ENCODE measurements at places on chromosomes 5 and 9. TPM values are rescaled to one million over a fixed set of nuclear protein-coding genes. Genes with fewer than 3 reads are reported as not detected.
A peak's percentile ranks its signal among the peaks of the same experiment; 100 is the strongest.

DNA sequence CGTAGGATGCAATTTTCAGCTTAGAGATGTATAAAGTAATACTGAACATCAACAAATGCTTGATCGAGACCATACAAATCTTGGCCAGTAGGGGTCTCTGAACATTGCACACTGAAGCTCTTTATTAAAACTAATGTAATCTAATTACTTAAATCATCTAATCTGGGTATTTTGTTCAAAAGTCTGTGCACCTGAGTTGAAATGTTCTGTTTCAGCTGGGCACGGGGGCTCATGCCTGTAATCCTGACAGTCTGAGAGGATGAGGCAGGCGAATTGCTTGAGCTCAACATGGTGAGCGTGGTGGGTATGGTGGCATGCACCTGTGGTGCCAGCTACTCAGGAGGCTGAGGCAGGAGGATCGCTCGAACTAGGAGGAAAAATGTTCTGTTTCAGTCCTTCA lies 41.0 kb downstream of the ESM1 start:
- H3K4me1 ChIP-seq: peaks cover 17% of the 10 kb centered on the region
- peaks cover 9% of the 10 kb centered on the region for H3K27me3 ChIP-seq
- DNase-seq: peak; percentile 84
- peaks cover 11% of the 10 kb centered on the region for H3K36me3 ChIP-seq
- H3K4me3 ChIP-seq: no peak overlapping the region

DNA sequence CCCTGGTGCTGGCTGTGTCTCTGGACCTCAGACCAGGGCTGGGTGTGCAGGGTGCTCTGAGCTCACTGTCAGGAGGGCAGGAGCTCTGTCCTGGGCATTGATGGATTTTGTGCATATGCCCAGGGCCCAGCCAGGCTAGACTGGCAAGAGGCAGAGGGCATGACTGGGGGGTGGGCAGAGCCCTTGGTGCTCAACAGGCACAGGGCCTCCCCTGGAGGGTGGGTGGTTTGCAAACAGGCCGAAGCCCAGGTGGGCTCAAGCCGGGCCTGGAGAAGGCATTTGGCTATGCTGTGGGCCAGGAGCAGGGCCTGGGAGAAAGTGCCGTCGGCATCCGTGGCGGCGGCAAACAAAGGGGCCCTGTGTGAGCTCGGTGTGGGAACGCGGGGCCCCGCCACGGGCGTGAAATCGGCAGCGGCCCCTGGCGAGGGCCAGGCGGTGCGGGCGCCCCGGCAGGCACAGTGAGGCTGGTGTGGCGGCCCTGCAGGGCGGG lies 1.9 kb upstream of the NRARP start:
- H3K36me3 ChIP-seq: peaks cover 3% of the 10 kb centered on the region
- H3K4me3 ChIP-seq: peak overlapping the region; percentile 10

- no peak within 1 kb of the TSS for H3K27ac ChIP-seq
- H3K36me3 ChIP-seq: no peaks in the 10 kb centered on the region
- peaks cover 7% of the 10 kb centered on the region for H3K4me1 ChIP-seq
- H3K27me3 ChIP-seq: peaks cover 37% of the 10 kb centered on the region
- no peak for DNase-seq
Measured at GRCh38 chr5:150085950-150086715, at the start of gene CSF1R. CSF1R (minus strand) TSS chr5:150086554; CDS start chr5:150086427, 127 bp downstream.

Gene CDC37L1
- 11.3 TPM for total RNA-seq

DNA sequence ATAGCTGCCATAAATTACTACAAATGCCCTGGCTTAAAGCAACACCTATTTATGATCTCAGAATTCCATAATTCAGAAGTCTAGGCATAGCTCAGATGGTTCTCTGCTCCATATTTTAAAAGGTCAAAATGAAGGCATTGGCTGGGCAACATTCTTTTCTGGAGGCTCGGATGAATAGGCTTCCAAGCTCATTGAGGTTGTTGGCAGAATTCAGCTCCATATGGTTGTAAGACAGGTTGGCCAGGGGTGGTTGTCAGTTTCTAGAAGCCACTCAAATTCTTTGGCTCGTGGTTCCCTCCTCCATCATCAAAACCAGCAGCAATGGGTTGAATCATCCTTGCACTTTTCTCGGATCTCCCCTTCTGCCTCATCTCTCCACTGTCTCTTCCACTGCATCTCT lies 49.4 kb downstream of the TGFBR1 start:
- peaks cover 21% of the 10 kb centered on the region for H3K27me3 ChIP-seq
- H3K36me3 ChIP-seq: peaks cover 27% of the 10 kb centered on the region
- H3K4me3 ChIP-seq: no peak overlapping the region
- no peak overlapping the region for H3K27ac ChIP-seq

- H3K27ac ChIP-seq: no peak overlapping the region
- no peak overlapping the region for H3K4me3 ChIP-seq
- peaks cover 25% of the 10 kb centered on the region for H3K4me1 ChIP-seq
- H3K27me3 ChIP-seq: no peaks in the 10 kb centered on the region
- H3K36me3 ChIP-seq: no peaks in the 10 kb centered on the region
- no peak for DNase-seq
Measured at GRCh38 chr5:87190687-87191086, 77.0 kb upstream of the RASA1 start.

DNA sequence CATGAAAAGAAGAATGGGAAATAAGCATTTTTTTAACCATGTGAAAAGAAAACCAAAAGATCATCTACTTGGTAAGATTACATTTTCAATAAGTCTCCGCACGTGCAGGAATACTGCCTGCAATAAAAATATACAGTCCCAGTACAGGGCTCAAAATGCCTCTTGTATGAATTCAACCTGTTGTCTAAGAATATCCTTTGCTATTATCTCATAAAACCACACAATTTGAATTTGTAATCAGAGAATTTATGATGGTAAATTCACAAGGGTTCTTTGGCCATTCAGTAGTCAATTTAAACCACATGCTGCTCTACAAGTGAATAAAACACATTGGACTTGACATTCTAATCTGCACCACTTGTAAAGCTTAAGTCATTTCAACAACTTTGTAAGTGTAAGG lies 46.6 kb downstream of the ST8SIA4 start:
- no peaks in the 10 kb centered on the region for H3K27me3 ChIP-seq
- no peak for DNase-seq
- peak overlapping the region; percentile 52 for H3K4me3 ChIP-seq
- H3K27ac ChIP-seq: peak overlapping the region; percentile 80
- peaks cover 48% of the 10 kb centered on the region for H3K4me1 ChIP-seq

- no peak for DNase-seq
- H3K27me3 ChIP-seq: peaks cover 11% of the 10 kb centered on the region
- no peak overlapping the region for H3K27ac ChIP-seq
- peaks cover 4% of the 10 kb centered on the region for H3K4me1 ChIP-seq
Measured at GRCh38 chr5:130885691-130886090, 279.4 kb downstream of the HINT1 start.

DNA sequence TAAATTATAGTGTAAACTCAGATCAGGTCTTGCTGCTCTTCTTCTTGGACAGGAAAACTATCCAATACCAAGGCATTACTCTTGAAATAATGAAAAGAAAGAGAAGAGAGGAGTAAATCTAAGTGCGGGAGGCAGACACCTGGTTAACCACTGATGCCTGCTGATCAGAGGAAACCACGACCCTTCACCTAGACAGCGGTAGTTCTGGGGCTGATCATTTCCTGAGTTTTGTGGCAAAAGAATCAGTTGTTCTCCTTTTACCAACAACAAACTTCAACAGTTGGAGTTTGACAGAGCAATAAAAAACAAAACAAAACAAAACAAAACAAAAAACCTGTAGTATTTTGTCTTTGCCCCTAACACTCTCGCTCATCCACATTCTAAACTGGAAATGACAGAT lies 3.0 kb downstream of the RLN1 start:
- H3K4me1 ChIP-seq: peaks cover 19% of the 10 kb centered on the region
- DNase-seq: peak; percentile 80
- peak overlapping the region; percentile 65 for H3K27ac ChIP-seq

DNA sequence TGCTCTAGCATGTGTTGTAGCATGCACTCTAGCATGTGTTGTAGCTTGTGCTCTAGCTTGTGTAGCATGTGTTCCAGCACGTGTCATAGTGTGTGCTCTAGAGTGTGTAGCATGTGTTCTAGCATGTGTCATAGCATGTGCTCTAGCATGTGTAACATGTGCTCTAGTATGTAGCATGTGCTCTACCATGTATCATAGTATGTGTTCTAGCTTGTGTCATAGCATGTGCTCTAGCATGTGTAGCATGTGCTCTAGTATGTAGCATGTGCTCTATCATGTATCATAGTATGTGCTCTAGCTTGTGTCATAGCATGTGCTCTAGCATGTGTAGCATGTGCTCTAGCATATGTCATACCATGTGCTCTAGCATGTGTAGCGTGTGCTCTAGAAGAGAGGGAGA lies 255.3 kb downstream of the ICE1 start:
- H3K27me3 ChIP-seq: no peaks in the 10 kb centered on the region
- DNase-seq: no peak
- no peak overlapping the region for H3K27ac ChIP-seq
- H3K36me3 ChIP-seq: no peaks in the 10 kb centered on the region
- H3K4me3 ChIP-seq: no peak overlapping the region
- H3K4me1 ChIP-seq: no peaks in the 10 kb centered on the region

GRCh38 chr9:113996531-113997001 lies 81.5 kb downstream of the AMBP start:
- H3K27me3 ChIP-seq: peaks cover 5% of the 10 kb centered on the region
- H3K4me3 ChIP-seq: no peak overlapping the region
- DNase-seq: no peak
- peaks cover 3% of the 10 kb centered on the region for H3K4me1 ChIP-seq
- H3K36me3 ChIP-seq: no peaks in the 10 kb centered on the region

Gene PCA3
- not detected for total RNA-seq

GRCh38 chr5:126178521-126178920 lies 244.7 kb upstream of the GRAMD2B start:
- H3K4me3 ChIP-seq: no peak overlapping the region
- no peaks in the 10 kb centered on the region for H3K27me3 ChIP-seq

GRCh38 chr9:36560771-36561170 lies 11.9 kb upstream of the MELK start:
- peaks cover under 1% of the 10 kb centered on the region for H3K4me1 ChIP-seq
- H3K27ac ChIP-seq: no peak overlapping the region
- no peak overlapping the region for H3K4me3 ChIP-seq
- no peak for DNase-seq

Gene TICAM2
- total RNA-seq: 1.0 TPM

DNA sequence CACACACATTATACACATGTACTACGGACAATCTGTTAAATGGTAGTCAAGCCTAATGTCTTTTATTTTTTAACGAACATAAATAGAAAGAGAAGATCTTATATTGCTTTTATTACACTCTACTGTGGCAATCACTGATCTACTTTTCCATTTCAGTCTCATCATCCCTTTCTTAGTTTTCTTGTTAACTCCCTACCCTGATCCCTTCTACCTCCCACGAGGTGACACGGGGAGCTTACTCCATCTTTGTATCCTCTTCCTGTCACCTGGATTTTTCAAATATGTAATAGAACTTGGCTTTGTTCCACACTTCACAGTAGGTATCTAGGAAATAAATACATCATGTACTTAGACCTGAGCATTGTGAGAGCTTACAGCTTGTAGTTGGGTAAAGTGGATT lies 211.0 kb downstream of the PIK3R1 start:
- no peak overlapping the region for H3K27ac ChIP-seq
- H3K4me1 ChIP-seq: peaks cover 53% of the 10 kb centered on the region
- no peak overlapping the region for H3K4me3 ChIP-seq
- H3K27me3 ChIP-seq: peaks cover 17% of the 10 kb centered on the region
- no peaks in the 10 kb centered on the region for H3K36me3 ChIP-seq

Gene MCTP1
- not detected for total RNA-seq

DNA sequence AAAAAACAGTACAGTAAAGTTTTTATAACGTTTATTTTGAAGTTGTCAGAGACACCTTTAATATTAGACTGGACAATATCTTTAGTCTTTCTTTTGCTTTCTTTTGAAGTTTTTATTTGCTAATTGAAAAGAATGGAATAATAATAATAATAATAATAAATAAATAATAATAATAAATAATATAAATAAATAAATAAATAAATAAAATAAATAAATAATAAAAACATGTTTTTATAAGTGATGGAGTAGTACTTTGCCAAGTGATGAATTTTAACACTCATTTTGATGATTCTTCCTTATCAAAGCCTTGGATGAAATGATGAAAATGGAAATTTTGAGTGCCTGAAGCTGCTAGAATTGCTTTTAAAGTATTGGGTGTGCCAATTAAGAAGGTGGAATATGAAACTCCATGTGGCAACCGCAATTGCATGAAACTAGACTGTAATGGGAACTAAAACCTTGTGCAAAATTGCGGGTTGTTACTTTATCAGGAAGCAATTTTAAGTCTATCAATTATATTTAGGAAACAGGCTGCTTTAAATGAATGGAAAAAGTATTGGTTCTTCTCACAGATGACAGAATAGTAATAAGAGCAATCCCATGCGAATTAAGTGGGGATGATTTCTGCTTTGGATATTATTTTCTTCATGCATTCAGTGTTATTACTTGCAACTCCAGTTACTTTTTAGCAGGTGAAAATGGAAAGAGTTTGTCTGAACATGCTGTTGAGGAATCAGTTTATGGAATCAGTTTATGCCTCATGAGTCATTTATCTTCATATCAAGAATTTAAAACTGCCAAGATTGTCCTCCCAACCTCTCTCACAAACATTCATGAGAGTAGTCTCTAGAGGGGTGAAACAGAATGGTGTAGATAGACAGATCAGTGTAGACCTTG lies 4.6 kb downstream of the ANXA1 start:
- no peaks in the 10 kb centered on the region for H3K27me3 ChIP-seq
- no peak for DNase-seq
- peak overlapping the region; percentile 60 for H3K4me3 ChIP-seq
- peak overlapping the region; percentile 80 for H3K27ac ChIP-seq
- H3K4me1 ChIP-seq: peaks cover 59% of the 10 kb centered on the region

GRCh38 chr5:149172261-149172660 lies 31.0 kb downstream of the ABLIM3 start:
- no peak overlapping the region for H3K27ac ChIP-seq
- no peaks in the 10 kb centered on the region for H3K36me3 ChIP-seq
- H3K27me3 ChIP-seq: peaks cover 23% of the 10 kb centered on the region
- H3K4me3 ChIP-seq: no peak overlapping the region
- no peak for DNase-seq

Gene FANCC
- 16.7 TPM for total RNA-seq

- no peak overlapping the region for H3K4me3 ChIP-seq
- no peak overlapping the region for H3K27ac ChIP-seq
- H3K4me1 ChIP-seq: peaks cover 23% of the 10 kb centered on the region
- H3K27me3 ChIP-seq: no peaks in the 10 kb centered on the region
Measured at GRCh38 chr9:5354184-5354583, 14.5 kb upstream of the RLN1 start.

Gene ZNF79
- total RNA-seq: 17.2 TPM

Gene C5
- 1.5 TPM for total RNA-seq

Gene CAMK4
- total RNA-seq: 47.7 TPM

Gene GPR150
- 0.56 TPM for total RNA-seq

Gene DDX4
- total RNA-seq: 0.19 TPM

Gene ZNF658
- 2.0 TPM for total RNA-seq

Gene ROR2
- 0.43 TPM for total RNA-seq
